Tibial nerve (tissue), 4 donors: ENCODE measurements at places on chromosomes 3 and 15.

DNA sequence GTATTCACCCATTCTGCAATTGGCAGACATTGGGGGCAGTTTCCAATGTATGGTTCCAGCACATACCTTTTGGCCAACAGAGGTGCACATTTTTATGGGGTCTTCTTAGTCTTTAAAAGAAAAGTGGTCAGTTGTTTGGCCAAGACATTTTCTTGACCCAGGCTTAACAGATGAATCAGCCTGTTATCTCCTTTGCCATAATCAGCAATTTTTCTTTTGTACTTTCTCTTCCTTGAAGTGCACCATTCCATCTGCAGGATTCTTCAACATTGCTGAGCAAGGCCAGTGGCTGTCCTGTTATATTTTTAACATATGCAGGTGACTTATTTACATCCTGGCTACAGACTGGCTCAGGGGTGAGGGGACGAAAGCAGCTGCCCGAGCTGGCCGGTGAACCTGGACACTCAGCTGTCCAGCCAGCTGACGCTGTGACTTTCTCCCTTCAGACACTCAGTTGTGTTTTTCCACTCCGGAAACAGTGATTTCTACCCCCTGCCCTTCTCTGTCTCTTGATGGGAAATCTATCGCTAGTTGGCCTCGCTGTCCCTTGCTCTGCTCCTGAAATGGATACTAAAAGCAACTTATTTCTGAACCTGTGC, 96.5 kb upstream of the TNFAIP8L3 start:
- DNase-seq: no peak

GRCh38 chr15:90219421-90220141, 14.2 kb downstream of the CIB1 start:
- no peak for DNase-seq

DNA sequence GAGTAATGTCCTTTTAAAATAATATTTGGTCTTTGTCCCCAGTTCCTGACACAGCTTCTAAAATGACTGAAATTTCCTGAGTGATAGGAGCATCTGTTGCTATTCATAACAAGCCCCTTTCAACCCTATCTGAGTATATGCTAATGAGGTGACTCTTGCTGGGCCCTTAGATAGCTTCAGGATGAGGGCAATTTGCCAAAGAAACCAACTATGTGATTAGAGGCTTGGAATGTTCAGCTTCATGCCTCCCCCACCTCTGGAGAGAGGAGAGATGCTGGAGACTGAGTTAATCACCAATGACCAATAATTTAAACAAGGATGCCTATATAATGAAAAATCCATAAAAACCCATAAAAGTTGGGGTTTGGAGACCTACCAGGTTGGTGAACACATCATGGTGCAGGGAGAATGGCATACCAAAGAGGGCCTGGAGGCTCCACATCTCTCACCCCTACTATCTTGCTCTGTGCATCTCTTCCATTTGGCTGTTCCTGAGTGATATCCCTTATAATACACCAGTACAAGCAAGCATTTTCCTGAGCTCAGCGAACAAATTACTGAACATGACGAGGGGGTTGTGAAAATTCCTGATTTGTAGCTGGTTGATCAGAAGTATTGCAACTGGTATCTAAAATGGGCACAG, 189.2 kb downstream of the ECT2 start:
- DNase-seq: no peak

DNA sequence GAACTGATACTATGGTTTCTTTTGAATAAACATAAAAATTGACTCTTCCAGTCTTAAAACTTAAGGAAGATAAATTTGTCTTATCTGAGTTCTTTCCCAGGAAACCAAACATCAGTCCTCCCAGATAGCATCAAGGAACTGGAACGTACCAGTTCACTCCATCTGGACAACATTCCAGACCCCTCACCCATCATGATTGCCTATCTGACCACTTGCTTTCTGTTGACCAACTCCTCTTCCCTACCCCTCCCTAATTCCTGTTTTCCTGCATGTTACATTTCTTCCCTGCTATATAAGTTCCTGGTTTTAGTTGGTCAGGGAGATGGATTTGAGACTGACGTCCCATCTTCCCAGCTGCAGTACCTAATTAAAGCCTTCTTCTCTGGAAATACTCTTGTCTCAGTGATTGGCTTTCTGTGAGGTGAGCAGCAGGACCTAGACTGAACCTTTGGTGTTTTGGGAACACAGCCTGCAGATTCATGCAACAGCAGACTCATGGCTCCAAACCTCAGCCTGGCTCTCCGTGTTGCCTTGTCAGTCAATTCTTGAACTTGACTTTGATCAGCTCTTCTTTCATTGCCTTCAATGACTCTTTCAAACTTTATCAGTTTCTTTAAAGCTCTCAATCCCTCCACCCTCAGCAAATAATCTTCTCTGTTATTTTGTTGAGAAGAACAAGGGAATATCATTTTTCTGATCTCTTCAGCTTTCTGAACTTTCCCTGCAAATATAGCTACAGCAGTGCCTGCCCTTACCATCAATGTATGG, 123.6 kb downstream of the RPL22L1 start:
- DNase-seq: no peak

DNA sequence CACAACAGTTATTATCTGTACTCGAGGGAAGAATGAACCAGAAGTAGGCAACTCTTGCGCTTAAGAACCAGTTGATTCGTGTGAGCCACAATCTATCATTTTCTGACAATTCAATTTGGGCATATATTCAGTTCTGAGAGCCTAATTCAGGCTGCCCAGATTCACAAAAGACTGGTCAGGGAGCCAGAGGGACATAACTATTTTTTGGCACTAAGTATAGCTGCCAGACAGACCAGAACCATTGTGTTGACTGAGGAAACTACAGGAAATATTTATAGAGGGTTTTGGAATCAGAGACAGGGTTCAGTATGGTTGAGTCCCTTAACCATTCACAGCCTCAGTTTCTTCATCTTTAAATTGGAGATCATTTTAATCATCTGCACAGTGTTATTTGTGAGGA, 226.7 kb downstream of the TAFA4 start:
- DNase-seq: no peak

- no peak for DNase-seq
These were observed 289.8 kb downstream of the ARPP21 start for GRCh38 chr3:35929158-35929557.

- DNase-seq: no peak
These were observed 3.5 kb downstream of the SLITRK3 start for GRCh38 chr3:165192610-165193192.

DNA sequence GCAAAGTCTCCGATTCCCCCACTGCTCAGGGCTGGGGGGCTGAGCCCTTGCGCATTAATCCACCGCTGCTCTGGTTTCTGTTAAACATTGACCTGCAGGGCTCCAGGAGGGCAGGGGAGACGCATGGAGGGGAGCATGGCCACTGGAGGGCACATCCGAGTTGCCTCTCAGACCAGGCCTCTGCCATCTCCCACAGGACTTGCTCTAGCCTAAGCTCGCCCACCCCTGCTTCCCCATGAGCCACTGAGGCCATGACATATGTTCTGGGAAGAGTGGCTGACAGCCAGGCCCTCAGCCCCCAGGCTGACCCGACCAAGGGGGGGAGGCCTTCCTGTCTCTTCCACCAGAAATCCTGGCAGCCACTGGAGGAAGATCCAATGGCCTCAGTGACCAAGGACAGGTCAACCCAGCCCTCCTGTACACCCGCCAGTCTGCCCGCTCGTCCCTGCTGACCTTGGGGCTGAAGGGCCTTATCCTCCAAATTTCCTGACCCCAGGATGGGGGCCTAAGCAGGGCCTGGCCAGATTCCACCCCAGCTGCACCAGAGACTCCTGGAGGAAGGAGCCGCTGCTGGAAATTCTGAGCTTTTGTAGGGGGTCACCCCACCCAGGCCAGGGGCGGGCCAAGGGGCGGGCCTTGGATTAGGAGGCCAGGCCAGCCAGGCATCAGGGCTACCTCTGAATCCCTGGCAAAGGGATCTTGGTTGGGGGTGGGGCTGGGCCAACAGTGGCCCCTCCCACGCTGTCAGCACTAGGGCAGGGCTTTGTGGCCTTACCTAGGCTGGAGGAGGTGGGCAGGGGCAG, at the start of gene HYAL1:
Gene HYAL1, minus strand, starts transcription at position 562 of the 803 bp plus-strand sequence. CDS start 618 bp downstream, outside the sequence.
- peak; percentile 77 for DNase-seq

GRCh38 chr15:62558640-62559380, 393.7 kb upstream of the C2CD4B start:
- peak; percentile 33 for DNase-seq
